Stimulated activated effector memory CD8-positive, alpha-beta T cell treated with anti-CD3 and anti-CD28 coated beads, Interleukin-12 subunit alpha, Interleukin-12 subunit beta, amount 100 ng/mL, for 72 hours (primary cell): ENCODE measurements at places on chromosomes 5 and 9.
A peak's percentile ranks its signal among the peaks of the same experiment; 100 is the strongest.

DNA sequence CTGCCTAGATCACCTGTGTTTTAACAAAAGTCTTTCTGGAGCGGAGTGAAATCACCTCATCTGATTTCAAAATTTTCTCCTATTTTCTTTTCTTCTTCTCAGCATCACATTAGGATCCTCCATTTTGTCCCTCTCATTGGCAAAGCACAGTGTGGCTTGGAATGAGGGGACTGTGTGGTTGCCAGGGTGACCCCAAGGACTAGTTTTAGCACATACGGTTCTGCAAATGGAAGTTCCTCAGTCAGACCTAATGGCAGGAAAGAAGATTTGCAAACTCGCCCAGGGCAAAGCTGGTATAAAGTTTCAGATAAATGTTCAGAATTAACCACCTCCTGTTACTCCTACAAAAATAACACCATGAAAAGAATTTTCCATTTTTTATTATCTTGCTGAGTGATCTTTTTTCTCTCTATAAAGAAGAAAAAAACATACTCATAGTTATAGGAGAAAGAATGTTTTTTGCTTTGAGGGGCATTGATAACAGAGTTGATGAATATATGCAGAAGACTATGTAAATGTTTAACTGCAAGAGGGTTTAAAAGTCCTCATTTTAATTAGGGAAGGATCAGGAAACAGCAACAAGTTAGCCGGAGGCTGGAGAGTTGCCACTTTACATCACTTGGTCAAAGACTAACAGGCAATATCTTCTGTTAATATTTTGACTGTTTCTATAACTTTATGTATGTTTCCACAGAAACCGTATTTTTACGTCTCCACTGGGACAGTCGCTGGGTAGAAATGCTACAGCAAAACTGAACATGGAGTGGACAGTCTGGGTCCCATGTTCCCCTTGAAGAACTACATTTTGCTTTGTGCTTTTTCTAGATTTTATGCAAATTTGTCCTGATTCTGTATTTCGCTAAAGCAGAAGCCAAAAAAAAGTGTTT is 257.8 kb downstream of the NR2F1-AS1 start:
- no peak for DNase-seq

DNA sequence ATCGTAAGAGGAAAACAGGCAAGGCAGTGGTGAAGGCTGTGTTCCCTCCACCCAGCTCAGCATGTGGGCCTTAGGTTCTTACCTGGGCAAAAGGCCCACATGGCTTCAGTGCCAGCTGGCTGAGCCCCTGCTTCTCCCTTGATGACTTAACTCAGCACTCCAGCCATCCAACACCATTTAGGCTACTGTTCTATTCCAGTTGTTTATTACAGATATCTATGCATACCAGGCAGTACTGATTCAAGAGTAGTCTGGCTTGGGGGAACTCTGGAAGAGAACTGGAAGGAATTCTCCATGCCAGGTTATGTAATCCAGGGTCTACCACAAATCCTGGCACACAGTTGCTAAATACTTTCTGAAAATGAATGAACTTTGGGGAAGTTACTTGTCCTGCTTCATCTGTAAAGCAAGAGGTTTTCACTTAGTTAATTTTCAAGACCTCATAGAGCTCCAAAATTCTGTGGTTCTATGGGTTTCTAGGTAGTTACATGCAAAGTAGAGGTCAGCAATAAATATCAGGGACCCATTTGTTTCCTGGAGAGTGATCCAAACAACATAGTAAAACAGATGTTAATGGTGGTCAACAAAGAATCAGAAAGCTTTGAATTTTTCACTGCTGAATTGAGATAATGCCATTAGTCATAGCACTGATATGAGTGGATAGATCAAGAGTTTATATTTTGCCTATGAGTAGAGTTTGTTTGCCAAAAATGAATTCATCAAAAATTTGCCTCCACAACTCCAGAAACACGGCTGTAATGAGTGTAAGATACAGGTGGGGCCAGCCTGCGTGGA is 88.2 kb upstream of the OSMR start:
- DNase-seq, result no peak

DNA sequence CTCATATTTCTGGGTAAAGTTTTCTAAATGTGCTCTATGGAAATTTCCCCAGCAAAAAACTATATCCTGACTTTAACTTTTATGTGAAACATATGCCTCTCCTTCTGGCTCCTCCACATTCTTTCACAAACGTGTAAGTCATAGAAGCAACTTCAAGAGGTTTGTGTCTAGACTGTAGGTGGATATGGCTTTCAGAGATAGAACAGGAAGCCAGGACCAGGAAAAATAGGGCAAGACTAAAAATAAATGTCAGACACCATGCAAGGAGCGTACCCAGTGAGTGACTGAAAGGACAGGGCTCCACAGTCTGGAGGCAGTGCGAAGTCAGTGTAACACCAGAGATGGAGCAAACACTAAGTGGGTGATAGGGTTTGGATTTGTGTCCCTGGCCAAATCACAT is 240.7 kb downstream of the COX7C start:
- no peak for DNase-seq

- DNase-seq, result no peak
Measured at GRCh38 chr5:68478301-68479095, 262.9 kb downstream of the PIK3R1 start.

DNA sequence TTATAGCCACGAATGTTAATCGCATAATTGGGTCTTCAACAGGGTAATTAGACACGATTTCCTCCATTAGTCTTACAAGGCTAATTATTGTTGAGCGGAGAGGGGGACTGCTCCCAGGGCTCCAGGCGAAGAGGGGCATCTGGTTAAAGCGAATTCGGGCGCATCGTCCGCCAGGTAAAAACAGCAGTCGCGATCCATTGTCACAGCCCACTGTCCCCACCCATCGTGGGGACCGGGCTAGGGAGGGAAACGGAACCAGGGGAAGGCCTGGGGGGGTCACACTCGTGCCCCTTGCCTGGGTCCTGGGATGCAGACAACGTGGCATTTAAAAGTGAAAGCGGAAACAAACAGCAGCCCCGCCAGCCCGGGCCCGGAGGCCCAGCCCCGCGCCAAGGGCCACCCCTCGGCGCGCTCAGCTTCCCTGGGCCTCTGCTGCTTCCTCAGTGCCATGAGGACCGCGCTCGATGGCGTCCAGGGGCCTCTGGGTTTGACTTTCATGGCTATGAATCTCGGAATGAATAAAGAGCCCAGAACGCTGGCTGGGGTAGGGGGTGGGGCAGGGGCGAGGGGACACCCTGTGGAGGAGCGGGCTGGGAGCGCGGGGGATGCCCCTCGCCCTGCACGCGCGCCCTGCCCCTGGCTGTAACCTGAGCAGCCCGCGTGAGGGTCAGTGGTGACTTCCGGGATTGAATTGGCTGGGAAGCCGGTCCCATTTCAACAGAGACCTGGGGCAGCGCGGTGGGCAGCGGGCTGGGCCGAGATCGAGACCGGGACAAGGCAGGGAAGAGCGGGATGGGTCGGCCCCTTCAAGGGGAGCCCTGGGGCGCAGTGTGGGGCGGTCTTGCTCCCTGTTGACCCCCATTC is 99.9 kb downstream of the GTF3C4 start:
- DNase-seq, result peak; percentile 40

- no peak for DNase-seq
Measured at GRCh38 chr5:51449026-51449425, 65.8 kb downstream of the ISL1 start.

DNA sequence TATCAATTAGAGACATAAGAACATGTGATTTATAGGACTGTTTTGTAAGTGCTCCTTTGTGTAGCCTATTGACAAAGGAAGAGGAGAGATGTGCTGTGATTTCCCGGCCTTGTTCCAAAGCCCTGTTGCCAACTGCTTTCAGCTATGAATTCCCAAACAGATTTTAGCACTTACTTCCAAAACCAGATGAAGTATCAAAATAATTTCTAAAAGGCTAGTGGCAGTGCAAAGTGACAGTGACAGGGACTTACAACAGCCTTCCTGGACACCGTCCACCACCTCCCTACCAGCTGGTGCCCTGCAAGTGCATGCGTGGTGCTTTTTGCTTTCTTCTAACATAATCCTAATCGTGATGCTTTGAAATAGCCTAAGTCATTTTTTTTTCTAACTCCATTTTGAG is 254.1 kb upstream of the ACTBL2 start:
- no peak for DNase-seq

DNA sequence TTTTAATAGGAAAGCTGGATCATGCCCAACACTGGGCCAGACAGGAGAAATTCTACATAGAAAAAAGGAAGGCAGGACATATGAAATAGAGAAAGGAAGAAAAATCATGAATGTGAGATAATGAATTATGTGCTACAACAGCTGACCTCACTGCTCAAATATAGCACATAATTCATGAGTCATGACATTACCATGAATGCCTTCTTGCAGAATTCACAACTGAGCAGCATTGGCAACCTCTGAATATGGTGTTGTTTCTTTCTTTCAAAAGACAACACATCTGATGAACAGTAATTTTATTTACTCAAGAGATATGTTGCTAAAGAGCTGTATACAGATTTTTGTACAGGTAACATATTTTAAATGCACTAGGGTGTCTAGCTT is 34.4 kb downstream of the APBA1 start:
- no peak for DNase-seq

DNA sequence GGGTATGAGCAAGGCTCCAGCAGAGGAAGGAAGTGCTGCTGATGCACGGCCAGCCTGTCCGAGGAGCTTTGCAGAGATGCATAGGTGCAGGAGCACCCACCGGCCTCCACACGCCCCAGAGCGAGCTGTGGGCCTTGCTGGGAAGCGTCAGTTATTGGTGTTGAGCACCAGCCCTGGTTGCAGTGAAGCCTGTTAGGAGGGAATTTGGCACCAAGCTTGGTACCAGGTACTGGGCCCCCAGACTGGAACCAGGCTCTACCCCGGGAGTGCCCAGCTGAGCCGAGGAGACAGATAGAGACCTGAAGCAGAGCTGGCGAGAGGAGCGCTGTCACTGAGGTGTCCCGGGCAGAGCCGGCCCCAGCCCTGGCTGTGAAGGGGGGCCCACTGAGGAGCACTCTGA is 5.2 kb downstream of the TCF7 start:
- DNase-seq, result no peak
